ENCODE measurements at places on chromosomes 12 and 14. TPM values are rescaled to one million over a fixed set of nuclear protein-coding genes. Genes with fewer than 3 reads are reported as not detected.

Gene COX8C
- not detected for total RNA-seq

Gene KRT2
- not detected for total RNA-seq

Gene CFAP251
- total RNA-seq = 2.9 TPM

Gene RAD51B
- total RNA-seq = 23.2 TPM

Gene RNF212B
- not detected for total RNA-seq

Gene MYF5
- not detected for total RNA-seq
